Astrocyte (in vitro differentiated cells and primary cell): ENCODE measurements at places on chromosomes 11 and 22.
A peak's percentile ranks its signal among the peaks of the same experiment; 100 is the strongest.

DNA sequence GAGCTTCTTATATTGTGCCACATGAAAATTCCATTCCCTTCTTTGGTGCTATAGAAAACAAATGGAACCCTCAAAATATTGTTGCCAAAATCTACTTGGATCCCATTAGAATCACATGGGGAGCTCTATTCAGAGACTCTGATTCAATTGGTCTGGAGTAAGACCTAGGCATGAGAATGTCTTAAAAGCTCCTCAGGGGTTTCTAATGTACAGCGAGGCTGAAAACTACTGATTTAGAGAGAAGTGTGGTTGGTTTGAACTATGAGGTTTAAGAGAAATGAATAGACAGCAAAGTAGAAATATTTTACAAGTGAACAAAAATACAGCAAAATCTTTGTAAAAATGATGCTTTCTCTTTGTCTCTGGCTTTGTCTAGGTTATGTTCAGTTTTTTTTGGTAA, 514.7 kb downstream of the CNTN5 start:
- H3K27ac ChIP-seq, result no peak overlapping the region
- DNase-seq, result no peak
- no peak overlapping the region for H3K4me3 ChIP-seq
- H3K4me1 ChIP-seq, result no peaks in the 10 kb centered on the region
- H3K27me3 ChIP-seq, result no peaks in the 10 kb centered on the region
- H3K36me3 ChIP-seq, result no peaks in the 10 kb centered on the region

DNA sequence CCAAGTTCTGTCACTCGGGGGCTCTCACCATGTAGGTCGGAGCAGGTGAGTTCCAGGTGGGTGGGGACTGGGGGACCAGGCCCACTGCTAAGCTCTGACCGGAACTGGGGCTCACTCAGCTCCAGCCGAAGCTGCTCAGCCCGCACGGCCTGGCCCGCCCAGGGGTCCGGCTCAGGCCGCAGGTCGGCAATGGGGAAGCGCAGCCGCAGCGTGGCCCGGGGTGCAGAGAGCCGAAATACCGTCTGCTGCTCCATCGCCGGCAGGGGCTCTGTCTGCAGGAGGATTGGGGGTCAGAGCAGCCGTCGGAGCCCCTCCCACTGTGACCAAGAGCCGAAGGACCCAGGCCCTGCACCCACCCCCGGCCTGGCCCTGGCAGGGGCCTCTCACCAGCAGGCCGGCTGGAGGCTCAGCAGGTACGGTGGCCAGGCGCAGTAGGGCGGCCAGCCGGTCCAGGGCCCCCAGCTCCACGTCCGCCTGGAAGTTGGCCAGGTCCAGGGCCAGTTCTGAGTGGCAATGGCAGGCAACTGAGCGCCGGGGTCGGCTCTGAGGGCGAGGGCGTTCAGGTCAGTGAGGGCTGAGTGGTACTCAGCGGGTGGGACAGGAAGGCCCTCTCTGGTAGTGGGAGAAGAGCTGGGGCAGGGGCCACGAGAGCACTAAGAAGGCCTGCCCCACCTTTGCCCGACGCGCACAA, 7.2 kb downstream of the ATG2A start:
- no peak overlapping the region for H3K4me3 ChIP-seq
- no peak overlapping the region for H3K27ac ChIP-seq
- H3K27me3 ChIP-seq, result no peaks in the 10 kb centered on the region
- DNase-seq, result no peak

DNA sequence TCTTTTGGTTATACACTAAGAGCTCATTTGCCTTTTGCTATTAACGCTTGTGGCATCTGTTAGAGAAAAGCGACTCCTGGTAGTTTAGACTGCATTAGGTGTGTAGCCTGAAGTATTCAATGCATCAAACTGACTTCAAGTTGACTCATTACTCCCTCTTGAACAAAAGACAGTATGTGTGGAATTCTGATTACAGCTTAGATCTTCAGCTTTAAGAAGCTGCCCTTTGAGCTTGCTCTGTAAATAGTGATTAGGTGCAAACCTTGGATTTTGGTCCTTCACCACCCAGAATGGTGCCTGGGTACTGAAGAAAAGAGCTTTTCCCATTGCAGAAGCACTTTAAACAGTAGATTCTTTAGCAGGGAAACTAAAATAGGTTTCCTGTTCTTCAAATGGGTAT, 62.1 kb downstream of the FAT3 start:
- H3K4me1 ChIP-seq, result no peaks in the 10 kb centered on the region
- DNase-seq, result no peak

DNA sequence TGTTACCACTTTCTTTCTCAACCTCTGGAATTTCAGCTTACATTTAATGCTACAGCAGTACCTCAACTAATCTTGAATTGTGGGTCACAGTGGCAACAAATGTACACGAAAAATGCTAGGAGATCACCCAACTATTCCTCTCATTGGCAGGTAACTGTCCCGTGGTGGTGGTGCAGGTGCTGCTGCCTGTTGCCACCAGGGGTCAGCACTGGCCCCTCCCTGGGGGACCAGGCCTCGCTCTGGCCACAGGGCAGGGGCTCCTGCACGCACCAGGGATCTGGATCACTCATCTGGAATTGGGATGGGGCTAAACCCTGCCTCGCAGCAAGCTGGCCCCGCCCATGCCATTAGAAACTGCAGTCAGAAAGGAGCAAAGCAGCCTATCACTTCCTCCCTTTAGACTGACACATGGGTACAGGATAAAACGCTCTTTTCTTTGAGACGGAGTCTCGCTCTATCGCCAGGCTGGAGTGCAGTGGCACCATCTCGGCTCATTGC, 6.9 kb upstream of the POLDIP3 start:
- H3K4me1 ChIP-seq, result peaks cover 17% of the 10 kb centered on the region
- peak overlapping the region; percentile 59 for H3K27ac ChIP-seq
- H3K4me3 ChIP-seq, result no peak overlapping the region
